Endothelial cell of umbilical vein (primary cell): ENCODE measurements at places on chromosomes 2 and 18. TPM values are rescaled to one million over a fixed set of nuclear protein-coding genes. Genes with fewer than 3 reads are reported as not detected.

MEP1B gene
- polyA plus RNA-seq: not detected in 2 replicates

IL37 gene
- polyA plus RNA-seq: not detected in 2 replicates

ARHGAP15 gene
- not detected in 2 replicates for polyA plus RNA-seq

TCF23 gene
- polyA plus RNA-seq: not detected in 2 replicates

IL1F10 gene
- polyA plus RNA-seq: not detected in 2 replicates

ZNF385B gene
- not detected in 2 replicates for polyA plus RNA-seq

SIX2 gene
- polyA plus RNA-seq: 0.45 and 0.54 TPM in 2 replicates

C1GALT1C1L gene
- polyA plus RNA-seq: 0.38 and 0.76 TPM in 2 replicates

GPBAR1 gene
- 0.14 TPM in 2 replicates for polyA plus RNA-seq

ANKRD30B gene
- not detected in 2 replicates for polyA plus RNA-seq

ZNF396 gene
- polyA plus RNA-seq: 0.14 and 0.28 TPM in 2 replicates

FAM237A gene
- not detected in 2 replicates for polyA plus RNA-seq

ALKAL2 gene
- not detected in 2 replicates for polyA plus RNA-seq

OLA1 gene
- 19.6 and 30.6 TPM in 2 replicates for polyA plus RNA-seq

DYSF gene
- polyA plus RNA-seq: 50.9 and 53.5 TPM in 2 replicates

MBOAT2 gene
- 8.9 and 10.9 TPM in 2 replicates for polyA plus RNA-seq

CACNB4 gene
- polyA plus RNA-seq: 0.13 and 0.23 TPM in 2 replicates

CKAP2L gene
- 2.3 and 3.4 TPM in 2 replicates for polyA plus RNA-seq

SERPINB12 gene
- polyA plus RNA-seq: not detected in 2 replicates

MYO5B gene
- 0.40 and 0.54 TPM in 2 replicates for polyA plus RNA-seq

C18orf54 gene
- polyA plus RNA-seq: 2.6 and 4.2 TPM in 2 replicates

CNOT9 gene
- polyA plus RNA-seq: 53.2 and 57.3 TPM in 2 replicates

SPDYA gene
- 0.06 TPM in 2 replicates for polyA plus RNA-seq

CNRIP1 gene
- polyA plus RNA-seq: 88.6 and 98.9 TPM in 2 replicates

VAMP5 gene
- polyA plus RNA-seq: 624 and 648 TPM in 2 replicates

SLC11A1 gene
- 0.03 and 0.08 TPM in 2 replicates for polyA plus RNA-seq

RNF144A gene
- polyA plus RNA-seq: 9.5 and 9.7 TPM in 2 replicates

GKN2 gene
- not detected in 2 replicates for polyA plus RNA-seq

HOXD13 gene
- not detected in 2 replicates for polyA plus RNA-seq

SLC23A3 gene
- polyA plus RNA-seq: 2.7 and 3.2 TPM in 2 replicates

EVX2 gene
- not detected in 2 replicates for polyA plus RNA-seq

SLC9A4 gene
- polyA plus RNA-seq: not detected in 2 replicates

RTP5 gene
- not detected in 2 replicates for polyA plus RNA-seq

KIF5C gene
- 0.01 TPM in 1 of 2 replicates, not detected in the other for polyA plus RNA-seq

TUBA4B gene
- not detected in 2 replicates for polyA plus RNA-seq

IL1RL1 gene
- 27.9 and 32.2 TPM in 2 replicates for polyA plus RNA-seq

FAM110C gene
- polyA plus RNA-seq: not detected in 2 replicates

SIX3 gene
- not detected in 2 replicates for polyA plus RNA-seq

MYCN gene
- polyA plus RNA-seq: 0.47 and 0.67 TPM in 2 replicates

TAF1B gene
- polyA plus RNA-seq: 5.0 and 6.3 TPM in 2 replicates

UBXN4 gene
- polyA plus RNA-seq: 31.3 and 40.8 TPM in 2 replicates

ZNF2 gene
- polyA plus RNA-seq: 2.1 and 2.2 TPM in 2 replicates

TRPM8 gene
- polyA plus RNA-seq: not detected in 2 replicates

CNDP1 gene
- not detected in 2 replicates for polyA plus RNA-seq

ARHGAP28 gene
- 3.3 and 3.8 TPM in 2 replicates for polyA plus RNA-seq

MYL1 gene
- polyA plus RNA-seq: not detected in 2 replicates
